ENCODE measurements at places on chromosomes 5 and 9. TPM values are rescaled to one million over a fixed set of nuclear protein-coding genes. Genes with fewer than 3 reads are reported as not detected.

The PCDHA11 gene
- total RNA-seq, result not detected

The MAT2B gene
- total RNA-seq, result 55.3 TPM

The GRK6 gene
- 27.8 TPM for total RNA-seq

The ADRA1B gene
- 1.3 TPM for total RNA-seq

The SHISAL2B gene
- total RNA-seq, result not detected

The PCDHB16 gene
- total RNA-seq, result 0.31 TPM

The STC2 gene
- 1.6 TPM for total RNA-seq

The MCTP1 gene
- 19.8 TPM for total RNA-seq

The PCDHGA3 gene
- 1.5 TPM for total RNA-seq

The GZMA gene
- 2.3 TPM for total RNA-seq

The QRFP gene
- total RNA-seq, result not detected

The CCDC152 gene
- total RNA-seq, result 0.38 TPM

The ELAVL2 gene
- not detected for total RNA-seq

The PTPN3 gene
- total RNA-seq, result 12.9 TPM

The PHYKPL gene
- 22.6 TPM for total RNA-seq

The TNFSF8 gene
- 0.48 TPM for total RNA-seq

The NOXA1 gene
- total RNA-seq, result 4.5 TPM

The SLC6A19 gene
- total RNA-seq, result not detected

The C5orf58 gene
- not detected for total RNA-seq

The KIAA0825 gene
- total RNA-seq, result 3.4 TPM

The KIF12 gene
- 1.2 TPM for total RNA-seq

The KCNV2 gene
- total RNA-seq, result not detected

The CLIC3 gene
- 94.8 TPM for total RNA-seq
